ENCODE measurements at places on chromosomes 7 and 10. TPM values are rescaled to one million over a fixed set of nuclear protein-coding genes. Genes with fewer than 3 reads are reported as not detected.

DYDC2 gene
- 6.9 TPM for total RNA-seq

ELAPOR2 gene
- total RNA-seq, result 80.4 TPM

HSPA12A gene
- total RNA-seq, result 5.6 TPM

TFR2 gene
- total RNA-seq, result 0.34 TPM

CRYGN gene
- not detected for total RNA-seq

SHH gene
- 0.03 TPM for total RNA-seq

SLC25A28 gene
- total RNA-seq, result 15.3 TPM

ZC3HAV1 gene
- total RNA-seq, result 11.0 TPM

MBL2 gene
- total RNA-seq, result not detected

SPDYE18 gene
- total RNA-seq, result not detected

CCM2 gene
- total RNA-seq, result 21.8 TPM

FAM13C gene
- total RNA-seq, result 3.1 TPM

LRRC17 gene
- total RNA-seq, result 4.3 TPM

CDK1 gene
- 421 TPM for total RNA-seq

EPO gene
- total RNA-seq, result 0.58 TPM

VGF gene
- total RNA-seq, result 1.6 TPM

CYP26C1 gene
- 0.22 TPM for total RNA-seq

CLDN3 gene
- 14.2 TPM for total RNA-seq

SPAM1 gene
- total RNA-seq, result not detected

TRPV5 gene
- total RNA-seq, result not detected

AKR1E2 gene
- 3.4 TPM for total RNA-seq

SH2D4B gene
- total RNA-seq, result 0.11 TPM

FAM170B gene
- total RNA-seq, result not detected

MYL7 gene
- total RNA-seq, result not detected

MLLT10 gene
- total RNA-seq, result 55.7 TPM

All from neural progenitor cell (in vitro differentiated cells).